ENCODE measurements at places on chromosomes 5 and 9. TPM values are rescaled to one million over a fixed set of nuclear protein-coding genes. Genes with fewer than 3 reads are reported as not detected.

DNA sequence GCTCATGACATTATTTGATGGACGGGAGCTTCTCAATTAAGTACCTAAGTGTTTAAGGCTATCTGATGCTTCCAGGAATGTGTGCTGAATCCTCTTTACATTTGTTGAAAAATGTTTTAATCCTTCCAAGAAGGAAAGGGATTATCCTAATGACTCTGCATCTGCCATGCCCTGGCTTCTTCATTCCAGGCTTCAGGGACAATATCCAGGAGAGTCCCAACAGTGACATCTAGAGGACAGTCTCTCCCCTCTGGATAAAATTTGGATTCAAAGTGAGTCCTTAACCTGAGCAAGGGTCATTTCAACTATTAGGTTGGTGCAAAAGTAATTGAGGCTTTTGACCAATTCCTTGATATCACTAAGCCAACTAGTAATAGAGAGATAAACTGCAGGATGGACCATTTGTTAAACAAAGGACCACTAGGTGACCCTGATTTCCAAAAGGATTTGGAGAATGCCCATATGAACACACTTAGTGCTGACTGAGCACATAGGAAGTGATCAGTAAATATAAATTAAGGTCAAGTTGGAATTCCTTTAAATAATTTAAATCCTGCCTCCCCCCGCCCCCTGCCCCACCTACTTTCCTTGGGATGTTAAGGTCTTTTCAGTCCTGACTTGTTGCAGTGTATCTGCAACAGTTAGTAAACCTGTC, 19.1 kb downstream of the TNFSF8 start:
- no peak for DNase-seq

GRCh38 chr5:68565427-68565826, 349.9 kb downstream of the PIK3R1 start:
- no peak for DNase-seq

GRCh38 chr5:113663879-113664541, 150.5 kb downstream of the YTHDC2 start:
- peak; percentile 53 for DNase-seq

- no peak for DNase-seq
Observed at GRCh38 chr5:112532654-112533360, 113.7 kb upstream of the EPB41L4A start.

- no peak for DNase-seq
Observed at GRCh38 chr5:103889500-103890209, 327.1 kb upstream of the NUDT12 start.

DNA sequence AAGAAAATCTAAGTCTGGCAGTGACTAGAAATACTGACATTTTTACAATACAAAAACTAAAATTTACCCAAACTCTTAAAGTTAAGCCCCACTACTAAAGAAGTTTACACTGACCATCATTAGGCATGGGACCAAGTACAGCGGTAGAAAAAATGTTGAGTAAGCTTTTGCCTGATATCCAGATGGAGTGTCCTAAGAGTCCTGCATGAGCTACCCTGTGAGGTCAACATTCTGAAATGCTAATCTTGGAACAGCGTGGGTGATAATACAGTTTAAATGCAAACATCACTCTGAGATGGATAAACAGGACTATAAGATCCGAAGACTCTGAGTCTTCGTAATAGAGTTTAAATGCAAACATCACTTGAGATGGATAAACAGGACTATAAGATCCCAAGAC, 189.7 kb downstream of the DCP2 start:
- no peak for DNase-seq

GRCh38 chr9:121252104-121252851, 15.7 kb upstream of the GSN start:
- no peak for DNase-seq

DNA sequence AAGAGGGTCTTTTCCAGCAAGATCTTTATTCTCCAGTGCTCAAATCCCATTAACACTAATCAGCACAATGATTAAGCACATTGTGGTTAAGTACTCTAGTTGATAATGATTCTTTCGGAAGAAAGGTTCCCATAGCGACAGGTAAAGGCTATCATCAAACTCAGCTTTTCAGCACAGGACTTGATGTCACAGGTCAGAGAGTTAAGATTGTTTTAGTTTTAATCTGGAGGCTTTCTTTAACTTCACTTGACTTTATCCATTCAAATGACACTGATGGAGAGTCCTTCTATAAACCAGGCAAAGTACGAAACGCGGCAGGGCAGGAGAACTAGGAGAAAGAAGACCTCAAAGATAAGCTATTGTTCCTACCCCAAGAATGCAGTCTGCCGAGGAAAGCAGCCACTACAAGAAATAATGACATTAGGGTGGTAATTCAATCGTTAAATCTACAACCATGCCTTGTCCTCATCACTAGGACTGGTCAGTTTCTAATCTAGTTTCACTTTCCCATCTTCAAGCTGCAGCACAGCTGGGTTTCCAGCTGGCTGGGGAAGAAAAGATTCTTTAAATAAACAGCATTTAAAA, 4.6 kb downstream of the NRG2 start:
- no peak for DNase-seq

- DNase-seq = no peak
Observed at GRCh38 chr9:10649076-10649475, 36.3 kb upstream of the PTPRD start.

DNA sequence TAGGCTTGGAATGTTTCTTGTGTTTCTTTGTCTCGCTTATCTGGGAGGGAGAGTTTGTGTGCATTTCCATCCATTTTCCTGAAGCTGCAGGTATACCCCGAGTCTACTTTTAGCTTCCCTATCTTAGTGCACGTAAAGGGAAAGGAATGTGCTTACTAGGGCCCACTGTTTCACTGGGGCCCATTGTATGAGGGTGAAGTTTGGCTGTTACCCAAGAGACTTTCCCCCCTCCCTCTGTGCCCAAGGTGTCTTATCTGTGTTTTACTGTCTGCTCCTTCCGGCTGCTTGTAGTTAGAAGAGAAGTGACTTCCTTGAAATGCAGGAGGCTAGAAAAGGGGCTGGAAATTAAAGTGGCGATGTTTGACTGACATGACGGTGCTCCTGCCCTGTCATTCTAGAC, 12.1 kb upstream of the BTNL3 start:
- DNase-seq = no peak

DNA sequence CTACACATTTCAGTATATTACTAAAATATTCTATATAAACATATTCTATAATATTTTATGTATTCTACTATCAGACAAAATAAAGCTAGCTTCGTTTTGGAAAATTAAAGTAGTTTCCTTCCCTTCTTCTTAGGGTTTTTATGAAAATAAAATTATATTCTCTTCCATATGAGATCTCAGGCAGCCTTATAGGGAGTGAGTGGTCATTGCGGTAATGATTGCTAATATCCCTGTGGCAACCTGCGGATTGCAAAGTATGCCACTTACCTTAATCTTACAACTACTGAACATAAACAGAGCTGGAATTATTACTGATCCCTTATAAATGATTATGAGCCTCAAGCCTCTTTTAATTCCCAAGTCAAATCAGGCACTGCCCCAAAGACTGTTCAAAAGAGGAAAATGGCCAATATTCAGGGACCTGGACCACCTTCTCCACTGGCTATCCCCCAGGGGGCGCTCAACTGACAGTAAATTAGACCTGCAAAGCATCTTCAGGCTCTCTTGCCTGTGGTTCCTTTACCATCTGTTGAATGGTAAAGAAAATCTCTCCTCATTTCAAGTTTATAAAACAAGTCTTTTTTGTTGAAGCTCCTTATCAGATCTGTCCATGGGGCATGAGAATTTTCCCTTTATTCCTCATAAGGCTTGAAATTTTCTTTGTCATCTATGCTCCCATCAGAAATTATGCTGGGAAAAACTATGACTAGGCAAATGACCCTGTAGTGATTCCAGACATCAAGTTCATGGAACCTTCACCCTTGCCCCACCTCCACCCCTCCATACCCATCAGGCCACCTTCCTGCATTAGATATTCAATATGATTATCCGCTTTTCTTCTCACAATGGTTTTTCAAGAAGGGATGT, 163.9 kb downstream of the CEMIP2 start:
- DNase-seq = peak; percentile 75

DNA sequence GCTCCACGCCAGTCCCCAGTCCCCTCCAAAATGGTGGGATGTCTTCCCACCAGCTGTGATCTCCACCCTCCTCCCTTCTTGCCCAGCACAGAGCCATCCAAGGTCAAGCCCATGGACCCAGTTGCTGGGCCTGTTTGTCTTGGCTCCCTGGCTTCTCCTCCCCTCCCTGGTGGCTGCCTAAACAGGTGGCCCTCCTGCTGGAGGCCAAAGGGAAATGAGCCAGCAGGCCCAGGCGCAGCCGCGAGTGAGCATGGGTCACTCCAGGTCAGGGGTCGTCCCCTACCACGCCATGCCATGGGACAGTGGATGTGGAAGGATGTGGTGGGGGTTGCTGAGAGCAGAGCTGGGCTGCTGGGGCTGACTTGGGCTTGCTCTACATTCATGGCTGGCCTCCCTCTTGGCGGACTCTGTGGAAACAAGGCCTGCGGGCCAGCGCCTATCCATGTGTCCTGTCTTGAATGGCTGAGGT, 33.6 kb downstream of the COL15A1 start:
- DNase-seq = no peak

- no peak for DNase-seq
Observed at GRCh38 chr9:127650518-127650917, 38.4 kb downstream of the STXBP1 start.

GRCh38 chr9:114084282-114085073, 6.4 kb upstream of the AMBP start:
- DNase-seq = no peak

DNA sequence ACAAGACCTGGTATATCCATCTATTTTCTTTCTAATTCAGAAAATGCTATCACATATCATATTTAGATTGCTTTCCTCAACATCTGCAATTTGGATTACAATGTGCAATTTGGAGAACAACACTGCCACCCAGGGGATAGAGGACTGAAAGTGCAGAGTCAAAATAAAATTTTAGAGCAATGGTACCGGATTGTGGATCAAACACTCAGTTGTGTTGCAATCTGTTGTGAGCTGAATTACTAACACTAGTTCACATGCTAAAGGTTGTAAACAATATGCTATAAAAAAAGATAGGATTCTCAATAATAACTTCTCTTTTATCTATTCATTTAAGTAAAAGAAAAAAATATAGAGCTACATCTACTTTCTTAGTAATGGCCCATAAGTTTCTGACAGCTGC, 11.9 kb upstream of the SRFBP1 start:
- DNase-seq = no peak

- no peak for DNase-seq
Observed at GRCh38 chr5:90366948-90367347, 42.6 kb downstream of the CETN3 start.

- no peak for DNase-seq
Observed at GRCh38 chr5:115888027-115888426, 46.3 kb downstream of the AP3S1 start.

- no peak for DNase-seq
Observed at GRCh38 chr9:14318934-14319580, 5.1 kb upstream of the NFIB start.

DNA sequence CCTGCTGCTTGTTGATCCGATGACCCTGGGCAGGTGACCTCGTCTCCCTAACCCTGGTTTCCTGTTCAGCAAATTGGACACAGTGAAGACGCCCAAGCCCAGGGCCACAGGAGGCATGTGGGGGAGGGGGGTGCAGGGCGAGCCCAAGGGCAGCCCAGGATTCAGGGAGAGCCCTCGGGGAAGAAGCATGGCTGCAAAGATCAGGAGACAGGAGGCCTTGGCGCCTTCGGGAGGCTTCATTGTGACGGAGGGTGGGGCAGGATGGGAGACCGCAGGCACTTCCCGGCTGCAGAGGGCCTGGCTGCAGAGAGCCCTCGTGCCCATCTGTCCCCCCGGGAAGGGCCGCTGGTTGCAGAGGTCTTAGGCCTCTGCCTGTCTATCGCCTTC, 6.2 kb downstream of the ASS1 start:
- no peak for DNase-seq

DNA sequence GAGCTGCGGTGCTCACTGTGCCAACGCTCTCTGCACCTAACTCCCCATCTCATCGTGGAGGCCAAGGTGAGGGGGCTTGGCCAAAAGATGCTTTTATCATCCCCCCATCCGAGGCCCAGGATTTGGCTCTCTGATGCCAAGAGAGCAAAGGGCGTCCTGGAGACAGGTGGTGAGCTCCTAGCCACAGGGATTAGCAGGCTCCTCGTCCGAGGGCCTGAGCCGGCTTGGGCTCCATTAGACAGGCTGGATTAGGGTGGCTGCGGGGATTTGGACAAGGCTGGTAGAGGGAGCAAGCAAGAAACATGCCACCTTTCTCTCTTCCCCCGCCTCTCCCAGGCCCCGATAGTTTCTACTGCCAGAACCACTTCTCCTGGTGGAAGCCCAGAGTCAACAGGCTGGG, 1.0 kb upstream of the GRM6 start:
- DNase-seq = no peak

DNA sequence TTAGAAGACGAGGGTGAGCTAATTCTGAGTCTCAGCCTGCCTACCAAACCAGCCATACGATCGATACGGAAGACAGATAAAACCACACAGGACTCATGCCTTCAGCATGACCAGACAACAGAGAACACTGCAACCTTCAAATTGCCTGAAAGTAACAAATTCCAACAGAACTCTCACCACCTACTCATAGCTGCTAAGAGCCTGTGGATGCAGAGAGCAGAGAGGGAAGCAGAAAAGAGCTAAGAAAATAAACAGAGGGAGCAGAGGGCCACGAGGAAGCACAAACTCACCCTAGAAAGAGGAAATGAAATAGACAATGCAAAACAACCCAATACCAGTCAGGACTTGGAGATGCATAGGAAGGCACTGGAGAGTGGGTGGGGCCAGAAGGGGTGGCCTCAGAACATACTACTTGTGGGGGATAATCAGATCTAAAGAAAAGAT, 86.7 kb upstream of the TAS2R1 start:
- DNase-seq = no peak

DNA sequence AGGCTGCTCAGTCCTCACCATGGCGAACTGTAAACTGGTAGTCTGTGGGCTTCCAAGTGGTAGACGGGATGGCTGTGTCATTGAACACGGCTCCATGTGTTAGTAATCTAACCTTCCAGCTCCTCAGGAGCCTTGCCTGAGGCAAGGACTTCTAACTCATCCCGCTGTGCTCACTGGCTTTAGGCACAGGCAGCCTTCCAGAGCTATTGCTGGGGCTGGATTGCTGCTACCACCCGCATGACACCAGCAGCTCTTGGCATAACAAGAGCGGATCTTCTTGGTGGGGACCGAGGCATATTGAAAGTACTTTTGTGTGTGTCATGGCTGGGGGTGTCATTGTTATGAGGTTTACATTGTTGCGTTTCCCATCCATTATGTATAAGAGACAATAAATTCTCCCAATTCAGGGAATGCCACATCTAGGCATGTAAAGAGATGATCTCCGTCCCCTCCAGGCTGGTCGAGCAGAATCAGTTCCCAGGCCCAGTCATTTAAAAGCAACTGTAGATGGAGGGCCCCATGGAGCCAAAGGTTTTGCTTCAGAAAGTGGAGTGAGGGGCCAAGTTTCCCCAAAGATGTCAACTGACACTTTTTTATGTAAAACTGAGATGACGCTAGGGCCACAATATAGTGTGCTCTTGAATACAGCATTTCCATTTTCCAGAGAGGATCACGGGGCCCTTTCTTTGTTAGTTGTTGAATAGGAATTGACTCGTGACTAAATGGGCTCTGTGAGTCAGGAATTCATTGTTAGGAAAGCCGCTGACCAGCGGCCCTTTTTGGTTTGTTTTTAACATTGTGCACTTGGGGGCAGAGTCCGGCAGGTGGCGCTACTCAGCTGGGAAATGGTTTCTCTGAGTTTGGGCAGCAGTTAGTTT, 759.5 kb downstream of the TAF11L14 start:
- peak; percentile 66 for DNase-seq

GRCh38 chr9:87545858-87546257, 48.2 kb downstream of the DAPK1 start:
- no peak for DNase-seq

GRCh38 chr9:70060883-70061507, 17.3 kb downstream of the MAMDC2 start:
- no peak for DNase-seq

The PTTG1 gene
- total RNA-seq = 9.1 TPM

The CCL27 gene
- not detected for total RNA-seq

The ANKRD55 gene
- 0.41 TPM for total RNA-seq

The F2R gene
- total RNA-seq = 18.6 TPM

All from lower lobe of right lung (tissue), 2 donors.